ENCODE measurements at places on chromosomes 4 and X.

GRCh38 chr4:54085284-54085683 is 14.7 kb upstream of the GSX2 start:
- DNase-seq = no peak

- DNase-seq = no peak
Measured at GRCh38 chrX:107559506-107559905, 68.8 kb upstream of the PRPS1 start.

- DNase-seq = no peak
Measured at GRCh38 chr4:163600727-163601126, 106.2 kb downstream of the TMA16 start.

DNA sequence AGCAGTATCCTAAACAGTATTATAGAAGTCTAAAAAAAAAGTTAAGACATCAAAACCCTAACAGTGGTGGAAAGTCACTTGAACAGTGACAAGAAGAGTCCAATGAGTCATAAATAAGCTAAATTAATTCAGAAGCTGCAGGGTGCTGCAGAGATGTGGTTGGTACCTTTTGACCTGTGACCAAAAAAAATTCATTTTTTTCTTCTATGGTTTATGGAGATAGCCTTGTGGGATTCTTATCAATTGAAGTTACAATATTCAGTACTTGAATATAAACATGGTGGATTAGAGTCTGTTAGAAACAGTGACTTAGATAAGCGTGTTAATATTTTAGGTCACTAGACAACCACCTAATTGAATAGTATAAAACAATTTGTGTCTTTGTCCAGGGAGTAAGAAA is 35.4 kb downstream of the CCSER1 start:
- no peak for DNase-seq

GRCh38 chrX:40406330-40406859 is 174.4 kb upstream of the ATP6AP2 start:
- no peak for DNase-seq

DNA sequence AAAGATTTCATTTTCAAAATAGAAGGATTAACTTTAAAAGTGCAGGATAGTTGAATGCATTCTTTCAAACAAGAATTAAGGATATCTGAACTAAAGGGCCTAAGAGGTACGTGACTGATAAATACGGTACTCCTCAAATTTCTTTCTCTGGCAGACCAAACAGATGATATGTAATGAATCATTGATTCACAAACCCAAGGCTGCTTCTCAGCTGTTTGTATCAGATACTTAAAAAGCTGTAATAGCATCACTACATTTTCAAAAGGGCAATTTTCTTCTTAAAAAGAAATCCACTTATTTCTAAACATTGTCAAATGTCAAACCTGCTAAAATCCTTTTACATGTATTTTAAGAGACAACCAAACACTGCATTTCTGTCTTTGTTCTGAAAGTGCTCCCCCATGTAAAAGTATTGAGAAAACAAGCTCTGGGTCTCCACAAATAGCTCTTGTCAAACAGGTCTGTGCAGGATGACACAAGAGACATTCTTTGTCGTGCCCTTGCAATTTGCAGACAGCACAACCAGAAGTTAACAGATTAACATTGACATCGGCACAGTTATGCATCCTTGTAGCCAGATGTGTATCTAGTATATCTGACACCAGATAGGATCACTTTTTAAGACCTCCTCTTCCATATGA is 82.0 kb downstream of the MANBA start:
- DNase-seq = no peak

GRCh38 chr4:175054980-175055379 is 136.8 kb downstream of the ADAM29 start:
- no peak for DNase-seq

DNA sequence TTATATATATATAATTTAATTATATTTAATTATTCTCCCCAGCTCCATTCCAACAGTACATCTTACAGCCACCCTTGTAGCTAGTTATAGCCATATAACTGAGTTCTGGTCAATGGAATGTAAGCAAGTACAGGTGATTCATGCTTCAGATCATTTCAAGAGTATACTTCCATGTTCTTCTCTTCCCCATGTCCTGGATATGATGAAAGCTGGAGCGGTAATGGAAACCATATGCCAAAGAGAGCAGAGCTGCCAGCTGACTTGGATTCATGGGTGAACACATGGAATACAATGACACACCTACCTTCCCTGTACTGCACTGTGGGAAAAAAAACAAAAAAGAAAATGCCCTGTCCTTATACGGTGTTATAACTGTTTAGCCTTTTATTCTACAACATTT is 17.5 kb upstream of the CORIN start:
- DNase-seq = no peak

GRCh38 chr4:53885668-53886067 is 178.7 kb downstream of the CHIC2 start:
- no peak for DNase-seq

- DNase-seq = no peak
Measured at GRCh38 chr4:95850161-95850560, 10.3 kb downstream of the PDHA2 start.

GRCh38 chrX:3697701-3698279 is 15.7 kb downstream of the PRKX start:
- no peak for DNase-seq
